ENCODE measurements at places on chromosomes 1 and 21.

DNA sequence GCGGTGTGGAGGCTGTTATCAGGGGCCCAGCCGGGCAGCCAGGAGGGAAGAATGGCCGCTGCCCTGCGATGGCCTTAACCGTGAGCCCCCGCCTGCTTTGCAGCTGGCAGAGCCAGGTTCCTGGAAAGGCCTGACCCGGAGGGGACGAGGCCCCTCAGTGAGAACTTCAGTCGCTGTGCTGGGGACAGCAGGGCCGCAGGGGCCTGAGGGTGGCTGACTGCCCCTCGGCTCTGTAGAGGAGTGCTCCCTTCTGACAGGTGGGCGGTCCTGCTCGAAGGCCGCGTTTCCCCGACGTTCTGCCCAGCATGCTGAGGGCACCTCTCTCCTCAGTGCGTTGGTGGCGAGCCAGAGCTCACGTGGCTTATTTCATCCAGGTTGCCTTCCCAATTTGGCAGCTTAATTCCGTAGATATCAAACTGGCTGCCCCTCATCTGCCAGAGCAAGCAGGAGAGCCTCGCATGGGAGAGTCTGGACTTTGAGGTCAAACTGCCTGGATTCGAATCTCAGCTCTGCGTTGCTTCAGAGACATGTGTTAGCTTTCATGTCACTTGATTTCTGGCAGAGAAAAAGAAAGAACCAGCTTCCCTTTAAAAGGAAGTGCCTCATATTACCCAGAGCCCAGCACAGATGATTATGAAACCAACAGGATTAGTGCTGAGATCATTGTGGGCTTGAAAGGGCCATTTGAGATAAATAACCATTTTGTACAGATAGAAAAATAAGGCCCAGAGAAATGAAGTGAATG is 239.8 kb downstream of the SDCCAG8 start:
- H3K27ac ChIP-seq = peak overlapping the region; percentile 75
- peak; percentile 47 for DNase-seq
- no peak overlapping the region for H3K4me3 ChIP-seq
- no peaks in the 10 kb centered on the region for H3K36me3 ChIP-seq
- no peaks in the 10 kb centered on the region for H3K27me3 ChIP-seq

- no peak for DNase-seq
- H3K4me3 ChIP-seq = no peak overlapping the region
- no peaks in the 10 kb centered on the region for H3K4me1 ChIP-seq
- peaks cover 38% of the 10 kb centered on the region for H3K36me3 ChIP-seq
- no peaks in the 10 kb centered on the region for H3K27me3 ChIP-seq
Measured at GRCh38 chr1:224289396-224289795, 40.6 kb downstream of the NVL start.

DNA sequence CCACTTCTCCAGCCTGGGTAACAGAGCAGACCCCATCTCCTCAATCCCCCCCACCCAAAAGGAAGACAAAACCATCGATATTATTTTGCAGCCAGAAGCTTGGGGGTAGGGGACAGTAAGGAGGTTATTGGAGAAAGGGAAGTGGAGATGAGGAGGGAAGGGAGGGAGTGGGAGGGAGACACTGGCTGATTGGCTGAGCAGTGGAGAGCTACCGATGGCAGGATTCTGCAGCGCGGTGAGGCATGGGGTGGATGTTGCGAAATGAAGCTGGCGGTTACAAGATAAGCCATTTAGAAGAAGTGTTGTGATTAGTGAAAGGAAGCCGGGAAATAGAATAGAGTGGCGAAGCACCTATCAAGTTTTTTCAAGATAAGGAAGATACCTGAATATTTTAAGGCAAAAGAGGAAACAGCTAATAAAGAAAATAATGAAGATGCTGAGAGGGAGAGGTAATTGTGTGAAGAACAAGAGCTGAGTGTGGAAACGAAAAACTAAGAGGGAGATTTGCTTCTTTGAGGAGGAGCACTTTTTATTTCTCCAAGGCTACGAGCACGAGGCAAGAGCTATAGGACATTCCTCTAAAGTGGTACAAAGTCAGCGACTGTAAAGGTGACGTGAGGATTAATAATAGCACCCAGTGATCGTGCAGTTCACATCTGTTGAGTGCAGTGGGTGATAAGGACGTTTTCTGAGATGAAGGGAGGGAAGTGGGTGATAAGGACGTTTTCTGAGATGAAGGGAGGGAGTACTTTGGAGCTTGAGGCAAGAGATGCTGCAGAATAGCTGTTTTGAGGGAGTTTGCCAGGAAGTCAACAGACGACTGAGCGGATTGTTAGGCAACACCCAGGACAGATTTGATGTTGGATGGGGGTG is 103.2 kb upstream of the KIF26B start:
- H3K36me3 ChIP-seq = no peaks in the 10 kb centered on the region
- H3K27ac ChIP-seq = no peak overlapping the region
- DNase-seq = peak; percentile 88
- H3K4me1 ChIP-seq = no peaks in the 10 kb centered on the region
- H3K27me3 ChIP-seq = no peaks in the 10 kb centered on the region

- H3K4me3 ChIP-seq = no peak overlapping the region
Measured at GRCh38 chr1:201778279-201779065, 50.5 kb upstream of the IPO9 start.

DNA sequence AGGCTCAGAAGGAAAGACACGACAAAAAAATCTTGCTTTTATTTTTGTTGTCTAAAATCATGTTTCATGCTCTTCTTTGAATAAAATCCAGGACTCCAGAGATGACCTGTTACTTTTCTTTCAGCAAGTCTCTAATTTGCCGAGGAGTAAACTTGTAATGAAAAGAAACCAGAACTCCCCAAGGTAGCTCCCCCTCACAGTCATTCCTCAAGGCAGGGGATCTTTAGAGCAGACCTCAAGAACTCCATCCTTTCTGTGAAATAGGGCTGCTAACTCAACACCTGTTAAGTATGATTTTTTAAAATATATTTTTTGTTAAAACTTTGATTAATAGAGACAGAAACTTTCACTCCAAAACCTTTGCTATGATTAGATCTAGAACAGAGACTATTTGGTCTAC is 82.7 kb upstream of the ABCD3 start:
- H3K4me1 ChIP-seq = no peaks in the 10 kb centered on the region
- peak overlapping the region; percentile 3 for H3K27ac ChIP-seq
- no peak overlapping the region for H3K4me3 ChIP-seq
- DNase-seq = no peak

DNA sequence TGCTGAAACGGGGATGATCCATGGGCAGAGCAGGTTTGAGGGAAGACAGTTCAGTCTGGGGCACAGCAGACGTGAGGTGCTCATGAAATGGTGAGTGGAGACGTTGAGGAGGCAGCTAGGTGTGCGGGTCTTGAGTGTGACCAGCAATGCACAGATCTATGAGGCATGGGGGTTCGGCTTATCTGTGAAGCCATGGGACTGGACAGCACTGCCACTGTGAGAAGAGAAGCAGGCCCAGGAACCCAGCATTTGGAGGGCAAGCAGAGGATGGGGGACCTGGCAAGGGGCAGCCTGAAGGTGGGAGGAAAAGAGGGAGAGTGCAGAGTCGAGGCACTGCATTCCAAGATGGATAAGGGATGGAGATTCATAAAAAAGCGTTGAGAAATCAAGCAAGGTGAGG is 8.0 kb downstream of the CSF1 start:
- peaks cover 23% of the 10 kb centered on the region for H3K36me3 ChIP-seq

GRCh38 chr1:195738966-195739650 is 869.1 kb downstream of the KCNT2 start:
- no peaks in the 10 kb centered on the region for H3K27me3 ChIP-seq
- no peaks in the 10 kb centered on the region for H3K36me3 ChIP-seq
- H3K4me1 ChIP-seq = no peaks in the 10 kb centered on the region

DNA sequence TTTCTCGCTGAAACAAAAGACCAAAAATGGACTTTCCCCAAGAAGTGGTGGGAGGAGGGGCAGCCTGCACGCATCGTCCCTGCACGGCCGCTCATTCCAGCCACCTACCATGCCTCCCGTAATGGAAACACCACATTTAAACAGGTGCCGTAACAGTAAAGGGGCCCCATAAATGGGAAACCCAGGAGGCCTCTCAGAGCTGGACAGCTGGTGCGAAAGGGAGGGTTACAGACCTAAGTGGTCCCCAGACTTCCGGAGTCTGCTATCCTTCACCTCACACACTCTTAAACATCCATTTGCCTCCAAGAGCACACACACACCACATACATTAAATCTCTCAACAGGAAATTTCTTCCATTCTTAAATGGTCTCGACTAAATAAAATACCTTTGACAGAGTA is 120.7 kb upstream of the SOD1 start:
- H3K4me3 ChIP-seq = no peak overlapping the region
- peak; percentile 99 for DNase-seq
- H3K36me3 ChIP-seq = no peaks in the 10 kb centered on the region
- H3K27ac ChIP-seq = no peak overlapping the region
- no peaks in the 10 kb centered on the region for H3K4me1 ChIP-seq

DNA sequence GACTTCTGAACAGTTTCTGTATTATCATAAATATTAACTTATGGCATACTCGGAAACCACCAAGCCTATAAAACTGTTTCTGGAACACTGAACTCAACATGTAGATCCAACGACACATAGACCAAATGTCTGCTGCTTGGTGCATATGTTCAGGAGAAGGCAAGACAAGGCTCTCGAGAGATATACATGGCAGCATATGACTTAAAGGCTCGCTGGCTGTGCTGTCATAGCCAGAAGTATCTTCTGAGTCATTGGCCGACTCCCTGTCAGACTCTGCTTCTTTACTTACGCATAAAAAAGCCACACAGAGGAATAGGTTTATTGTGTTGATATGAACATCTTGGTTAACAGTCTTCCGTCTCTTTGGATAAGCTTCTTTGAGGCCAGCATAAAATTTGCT is 60.6 kb downstream of the LYST start:
- H3K27me3 ChIP-seq = no peaks in the 10 kb centered on the region
- peaks cover 4% of the 10 kb centered on the region for H3K36me3 ChIP-seq
- no peaks in the 10 kb centered on the region for H3K4me1 ChIP-seq
- no peak overlapping the region for H3K4me3 ChIP-seq

DNA sequence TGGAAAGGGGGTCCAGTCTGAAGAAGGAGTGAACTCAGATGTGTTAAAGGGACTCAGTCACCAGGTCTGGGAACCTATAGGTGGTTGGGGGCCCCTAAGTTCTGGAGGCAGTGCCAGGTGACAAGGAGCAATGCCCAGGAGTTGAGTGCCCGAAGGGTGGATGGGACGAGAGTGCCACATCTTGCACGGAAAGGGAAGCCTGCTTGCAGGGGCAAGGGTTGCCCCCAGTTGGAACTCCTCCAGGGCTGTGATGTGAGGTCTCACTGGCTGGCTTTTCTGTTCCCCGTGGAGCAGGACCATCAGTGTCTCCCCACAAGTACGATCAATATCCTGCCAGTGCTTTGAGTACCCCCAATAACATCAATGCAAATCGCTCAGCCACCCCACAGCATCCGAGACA is 107.3 kb downstream of the TOMM20 start:
- H3K36me3 ChIP-seq = no peaks in the 10 kb centered on the region
- no peaks in the 10 kb centered on the region for H3K4me1 ChIP-seq
- DNase-seq = no peak

DNA sequence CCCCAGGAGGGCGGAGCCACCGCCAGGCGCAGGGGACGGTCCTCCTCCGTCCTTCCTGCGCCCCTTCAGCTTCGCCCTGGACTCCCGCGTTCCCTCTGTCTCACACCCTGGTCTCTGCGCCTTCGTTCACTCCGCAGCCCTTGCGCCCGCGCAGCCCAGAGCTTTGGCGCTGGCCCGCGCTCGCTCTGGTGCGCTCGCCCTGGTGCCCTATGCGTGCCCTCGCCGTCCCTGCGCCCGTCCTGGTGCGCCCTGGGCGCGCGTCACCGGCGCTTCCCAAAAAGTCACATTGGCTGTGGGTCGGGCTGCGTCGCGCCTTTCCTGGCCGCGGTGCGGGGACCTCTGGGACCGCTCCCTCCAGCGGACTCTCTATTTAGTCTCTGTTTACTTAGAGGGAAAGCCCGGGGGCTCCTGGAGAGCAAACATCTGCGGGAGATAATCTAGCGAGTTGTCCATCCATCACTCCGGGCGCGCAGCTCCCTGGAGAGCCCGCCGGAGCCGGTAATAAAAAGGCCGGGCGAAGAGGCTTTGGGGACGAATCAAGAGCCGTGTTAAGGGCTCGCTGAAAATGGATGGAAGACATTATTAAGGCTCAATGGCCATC is 178.6 kb downstream of the PRDM16 start:
- no peaks in the 10 kb centered on the region for H3K27me3 ChIP-seq
- H3K4me1 ChIP-seq = peaks cover under 1% of the 10 kb centered on the region
- no peak overlapping the region for H3K4me3 ChIP-seq
- H3K27ac ChIP-seq = no peak overlapping the region
- H3K36me3 ChIP-seq = no peaks in the 10 kb centered on the region

DNA sequence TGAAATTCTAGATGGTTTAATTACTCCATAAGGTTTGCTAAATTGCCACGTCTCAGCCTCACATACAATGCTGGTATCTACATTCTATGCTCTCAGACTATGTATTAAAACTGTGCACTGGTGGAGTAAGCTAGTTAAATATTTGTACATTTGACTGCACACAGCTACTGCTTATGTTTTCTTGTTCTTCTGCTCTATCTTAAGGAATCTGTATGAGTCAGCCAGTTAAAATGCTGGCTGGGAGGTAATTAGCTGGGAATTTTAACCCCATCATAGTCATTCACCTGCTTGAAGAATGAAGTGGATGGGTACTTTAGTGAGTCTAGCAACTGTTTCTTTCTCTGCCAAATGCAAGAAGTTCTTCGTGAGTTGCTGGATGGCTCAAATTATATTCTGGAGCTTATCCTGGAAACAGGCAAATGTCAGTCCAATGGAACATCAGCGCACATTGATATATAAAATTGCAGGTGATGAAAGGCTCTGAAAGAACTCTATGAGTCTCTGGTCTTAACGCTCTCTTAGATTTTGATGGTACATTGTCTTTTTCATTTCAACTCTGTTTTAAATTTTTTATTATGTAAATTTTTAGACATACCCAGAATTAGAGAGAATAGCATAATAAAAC is 83.4 kb downstream of the BACH1 start:
- no peaks in the 10 kb centered on the region for H3K36me3 ChIP-seq
- peak; percentile 12 for DNase-seq
- H3K27ac ChIP-seq = no peak overlapping the region
- H3K27me3 ChIP-seq = no peaks in the 10 kb centered on the region

DNA sequence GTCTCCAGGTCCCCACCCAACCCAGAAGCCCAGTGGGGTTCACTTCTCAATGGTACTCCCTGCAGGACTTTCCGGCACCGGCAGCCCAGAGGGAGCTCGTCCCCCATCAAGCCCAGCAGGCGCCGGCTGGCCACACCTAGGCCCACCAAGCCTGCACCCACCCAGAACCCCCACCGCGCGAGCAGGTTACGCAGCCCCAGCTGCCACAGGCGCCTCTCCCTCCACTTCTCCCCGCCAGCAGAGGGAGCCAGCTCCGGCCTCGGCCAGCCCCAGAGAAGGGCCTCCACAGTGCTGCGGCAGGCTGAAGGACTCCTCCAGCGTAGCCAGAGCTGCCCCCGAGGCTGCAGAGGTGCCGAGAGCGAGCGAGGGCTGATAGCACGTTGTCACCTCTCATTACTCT is 722.3 kb downstream of the PLA2G4A start:
- H3K4me1 ChIP-seq = peaks cover 3% of the 10 kb centered on the region
- DNase-seq = no peak
- H3K27me3 ChIP-seq = no peaks in the 10 kb centered on the region
- H3K36me3 ChIP-seq = no peaks in the 10 kb centered on the region
- H3K4me3 ChIP-seq = no peak overlapping the region

- no peak for DNase-seq
- H3K4me1 ChIP-seq = no peaks in the 10 kb centered on the region
- H3K27ac ChIP-seq = no peak overlapping the region
- H3K27me3 ChIP-seq = no peaks in the 10 kb centered on the region
Measured at GRCh38 chr21:10273196-10273595, 248.2 kb upstream of the TPTE start.

Measured in lung (tissue), 17 donors.